Occipital lobe (tissue), 3 donors: ENCODE measurements at places on chromosomes 4 and X.
A peak's percentile ranks its signal among the peaks of the same experiment; 100 is the strongest.

GRCh38 chr4:61320154-61320553 is 120.0 kb downstream of the ADGRL3 start:
- DNase-seq: no peak

DNA sequence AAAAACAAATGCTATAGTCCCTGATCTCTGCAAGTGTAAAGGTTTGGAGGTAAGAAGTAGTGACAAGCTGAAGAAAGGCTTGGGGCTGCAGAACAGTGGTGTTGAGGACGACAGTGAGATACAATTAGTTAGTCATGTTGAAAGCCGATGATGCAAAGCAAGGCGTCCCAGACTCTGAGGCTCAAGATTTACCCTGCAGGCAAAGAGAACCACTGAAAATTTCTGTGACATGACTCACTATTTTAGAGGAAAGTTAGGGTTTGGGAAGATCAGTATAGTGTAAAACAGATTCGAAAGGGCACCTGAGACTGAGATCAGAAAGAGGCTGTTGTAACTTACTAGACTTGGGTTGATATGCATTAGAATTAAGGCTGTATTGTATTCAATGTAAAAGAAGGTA is 281.3 kb upstream of the FTHL17 start:
- DNase-seq: no peak

GRCh38 chr4:67236788-67237187 is 308.5 kb downstream of the CENPC start:
- no peak for DNase-seq

DNA sequence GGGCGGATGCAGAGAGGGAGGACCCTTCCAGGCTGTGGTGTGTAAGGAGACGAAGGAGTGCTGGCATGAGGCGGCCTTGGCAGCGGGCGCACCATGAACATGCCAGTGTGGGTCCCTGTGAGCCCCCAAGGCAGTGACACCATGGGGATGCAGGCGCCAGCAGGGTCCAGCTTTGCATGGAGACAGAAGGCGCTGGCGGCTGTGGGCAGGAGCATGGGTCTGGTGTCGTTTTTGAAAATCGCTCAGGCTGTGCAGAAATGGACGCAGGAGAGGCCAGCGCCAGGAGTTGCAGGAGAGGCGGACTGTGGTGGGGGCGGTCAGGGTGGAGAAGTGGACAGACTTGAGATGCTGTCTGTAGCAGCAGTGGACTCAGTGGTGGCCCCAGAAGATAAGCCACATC is 56.1 kb downstream of the PCGF3 start:
- no peak for DNase-seq

DNA sequence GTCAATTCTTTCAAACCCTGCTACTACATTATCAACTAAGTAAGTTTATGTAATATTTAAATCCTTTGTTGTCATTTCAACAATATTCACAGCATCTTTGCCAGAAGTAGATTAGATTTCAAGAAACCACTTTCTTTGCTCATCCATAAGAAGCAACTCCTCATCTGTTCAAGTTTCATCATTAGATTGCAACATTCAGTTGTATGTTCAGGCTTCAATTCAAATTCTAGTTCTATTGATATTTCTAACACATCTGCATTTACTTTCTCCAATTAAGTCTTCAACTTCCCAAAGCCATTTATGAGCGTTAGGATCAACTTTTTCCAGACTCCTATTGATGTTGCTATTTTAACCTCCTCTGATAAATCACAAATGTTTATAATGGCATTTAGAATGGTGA is 66.1 kb downstream of the BMP3 start:
- no peak for DNase-seq

DNA sequence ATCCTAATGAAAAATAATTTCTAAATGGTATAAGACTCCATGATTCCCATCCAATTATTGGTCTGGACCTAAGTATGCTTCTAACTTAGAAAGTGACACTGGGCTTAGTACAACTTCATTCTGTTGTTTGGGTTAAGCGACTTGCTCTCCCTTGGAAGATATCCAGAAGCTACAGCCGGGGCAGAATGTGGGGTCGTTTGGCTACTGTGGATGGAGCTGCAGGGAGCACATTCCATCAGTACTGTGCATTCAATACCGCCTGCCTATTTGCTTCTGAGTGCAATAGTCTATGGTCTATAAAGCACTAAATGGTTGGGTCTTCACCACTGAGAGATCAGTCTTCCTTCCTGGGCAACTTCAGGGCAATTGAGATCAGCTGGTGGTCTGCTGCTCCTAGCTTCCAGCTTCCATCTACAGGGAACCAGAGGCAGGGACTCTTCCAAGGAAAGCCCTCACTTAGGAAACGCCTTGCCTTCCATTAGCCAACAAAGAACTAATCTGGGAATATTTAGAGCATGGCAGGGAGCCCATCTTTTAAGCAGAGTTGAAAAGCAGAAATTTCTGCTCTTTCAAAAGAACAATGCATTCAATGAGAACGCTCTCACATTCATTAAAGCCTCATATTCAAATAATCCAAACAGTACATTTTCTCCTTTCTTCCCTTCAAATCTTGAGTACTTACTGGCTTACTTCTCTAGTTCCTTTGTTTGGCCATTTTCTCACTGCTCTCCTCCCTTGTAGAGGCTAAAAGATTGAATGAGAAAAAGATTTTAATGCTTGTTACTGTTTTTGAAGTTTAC is 1049.9 kb upstream of the TENM3 start:
- DNase-seq: no peak

DNA sequence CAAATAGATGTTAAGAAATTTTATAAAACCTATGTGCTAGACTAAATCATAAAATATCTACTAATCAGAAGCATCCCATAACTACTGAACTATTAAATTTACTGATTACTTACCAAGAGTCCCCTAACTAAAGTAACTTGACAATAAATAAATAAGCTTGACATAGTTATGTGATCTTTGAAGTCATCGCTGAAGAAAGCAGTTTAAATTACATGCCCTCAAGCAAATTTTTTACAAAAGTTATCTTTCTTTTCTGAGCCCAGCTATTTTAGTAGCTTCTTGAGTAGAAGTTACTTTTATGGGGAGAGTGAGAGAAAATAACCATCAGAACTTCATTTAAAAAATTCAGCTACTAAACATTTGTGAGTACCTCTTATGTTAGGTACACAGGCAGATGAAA is 150.9 kb upstream of the FAM241A start:
- DNase-seq: no peak

- no peak for DNase-seq
These were observed 17.6 kb upstream of the HS3ST1 start for GRCh38 chr4:11446155-11446811.

DNA sequence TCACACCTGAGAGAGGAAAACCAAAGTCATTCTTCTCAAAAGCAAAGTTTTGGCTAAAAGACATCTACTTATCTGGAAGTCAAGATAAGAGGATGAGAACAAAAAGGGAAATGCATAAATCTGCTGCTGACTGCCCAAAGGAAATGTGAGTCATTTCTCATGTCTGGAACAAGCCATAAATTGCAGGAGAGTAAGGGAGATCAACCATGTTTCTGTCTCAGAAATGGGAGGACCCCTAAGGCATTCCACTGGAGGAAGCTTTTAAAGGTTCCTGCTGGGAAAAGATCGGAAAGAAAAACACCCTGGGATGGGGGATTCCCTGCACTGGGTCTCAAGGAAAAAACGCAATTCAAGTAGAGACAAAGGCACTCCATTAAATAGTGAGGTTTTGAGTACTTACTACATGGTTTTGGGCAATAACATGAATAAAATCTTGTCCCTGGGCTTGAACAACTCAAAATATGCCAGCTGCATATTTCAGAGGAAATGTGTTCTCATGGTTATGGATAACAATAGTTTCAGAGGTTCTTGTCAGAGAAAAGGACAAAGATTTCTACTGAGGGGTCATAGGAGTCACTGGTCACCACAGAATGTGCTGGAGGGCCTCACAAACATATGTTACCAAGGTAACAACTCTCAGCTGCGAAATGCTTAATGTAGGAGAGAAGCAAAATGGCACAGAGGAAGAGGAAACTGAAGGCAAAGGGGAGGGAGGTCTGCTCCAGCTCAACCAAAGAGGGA is 19.3 kb downstream of the GPR143 start:
- no peak for DNase-seq

DNA sequence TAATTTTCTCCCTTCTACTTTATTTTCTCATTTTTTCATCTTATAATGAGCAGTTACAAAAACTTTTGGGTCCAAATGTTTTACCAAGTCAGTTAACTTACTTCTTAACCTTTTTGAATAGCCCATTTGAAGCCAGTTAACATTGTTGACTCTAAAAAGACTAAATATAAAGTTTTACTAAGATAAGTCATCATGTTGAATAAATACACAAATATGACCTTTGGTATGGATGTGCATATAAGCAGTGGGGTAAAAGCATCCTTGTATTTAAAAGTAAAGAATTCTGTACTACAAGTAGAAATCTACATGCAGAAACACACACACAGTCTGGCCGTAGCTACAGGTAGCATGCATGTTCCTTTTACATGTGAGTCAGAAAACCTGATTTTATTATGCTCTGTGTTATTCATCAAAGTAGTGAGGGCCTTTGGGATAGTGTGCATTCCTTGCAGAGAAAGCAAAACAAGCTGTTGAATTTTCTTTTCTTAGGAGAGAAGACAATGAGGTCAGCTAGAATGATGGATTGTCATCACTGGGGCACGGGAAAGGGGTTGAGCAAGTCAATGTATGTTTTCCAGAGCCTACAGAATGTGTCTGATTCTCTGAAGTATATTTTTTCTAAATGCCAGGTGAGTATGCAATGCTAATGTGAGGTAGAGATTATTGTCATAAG is 533.2 kb upstream of the AGA start:
- DNase-seq: no peak

GRCh38 chrX:5113128-5113527 is 1115.5 kb downstream of the NLGN4X start:
- no peak for DNase-seq

DNA sequence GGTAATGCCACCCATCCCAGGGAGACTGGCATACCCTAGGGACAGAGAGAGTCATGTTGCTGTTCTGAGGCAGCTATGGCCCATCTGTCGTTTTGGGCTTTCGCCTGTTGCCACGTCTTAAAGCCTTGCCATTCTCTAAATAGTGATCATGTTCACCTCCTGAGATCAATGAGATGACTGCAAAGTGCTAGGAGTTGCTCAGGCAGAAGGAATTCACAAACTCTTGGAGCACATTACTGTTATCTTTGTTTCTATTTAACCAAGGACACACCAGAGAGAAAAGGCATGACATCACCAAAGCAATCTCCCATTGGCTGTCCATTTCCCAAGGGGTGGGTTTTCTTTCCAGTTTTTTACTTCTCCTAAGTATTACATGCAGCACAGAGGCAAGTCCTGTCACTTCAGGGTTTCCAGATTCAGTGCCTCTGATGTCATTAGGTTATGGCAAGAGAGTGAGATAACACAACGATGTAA is 37.1 kb upstream of the SETD7 start:
- no peak for DNase-seq

GRCh38 chr4:42750091-42750490 is 93.2 kb upstream of the ATP8A1 start:
- DNase-seq: no peak

- DNase-seq: no peak
These were observed 18.3 kb downstream of the CXCR3 start for GRCh38 chrX:71599965-71600364.

DNA sequence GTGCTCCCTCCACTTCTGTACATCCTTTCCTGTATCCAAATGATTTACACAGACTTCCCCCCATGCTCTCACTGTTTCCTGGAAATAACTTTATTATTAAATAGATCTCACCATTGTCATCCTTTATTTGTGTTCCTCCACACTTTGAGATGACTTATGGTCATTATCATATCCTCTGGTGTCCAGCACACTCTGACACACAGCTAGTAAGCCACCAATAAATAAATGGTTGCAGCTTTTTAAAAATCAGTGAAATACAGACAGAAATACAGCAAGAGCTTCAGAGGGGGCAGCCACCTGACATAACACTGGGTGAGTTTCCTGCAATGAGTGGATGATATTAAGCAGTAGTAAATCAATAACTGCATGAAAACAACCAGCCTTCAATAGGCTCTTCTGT is 2036.4 kb upstream of the AGA start:
- no peak for DNase-seq

DNA sequence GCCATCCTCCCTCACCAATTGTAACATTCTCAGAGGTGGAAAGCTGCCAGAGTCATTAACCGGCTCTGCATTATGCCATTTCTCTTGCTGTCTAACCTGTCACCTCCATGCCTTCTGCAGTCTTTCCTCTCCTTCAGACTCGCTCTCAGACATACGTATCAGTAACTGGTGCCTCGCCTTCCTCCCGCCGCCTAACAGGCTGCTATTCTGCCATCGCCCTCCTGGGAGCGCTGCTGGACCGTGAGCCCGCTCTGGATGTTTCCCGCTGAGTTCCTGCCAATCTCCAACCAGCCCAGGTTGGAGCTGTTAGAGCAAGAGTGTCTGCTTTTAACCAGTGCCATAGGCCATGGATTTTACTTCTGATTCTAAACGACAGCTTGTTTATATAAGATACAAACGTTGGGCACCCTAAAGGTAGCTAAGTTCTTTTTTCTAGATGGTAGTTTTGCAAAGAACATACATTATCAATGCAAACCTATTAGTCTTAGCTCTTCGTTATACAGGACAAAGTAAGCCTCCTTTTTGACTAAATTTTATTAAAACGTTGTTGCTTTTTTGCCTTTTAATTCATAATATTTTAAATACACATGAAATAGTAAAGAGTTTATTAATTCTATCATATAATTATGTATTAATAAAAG is 59.5 kb upstream of the NEIL3 start:
- DNase-seq: peak; percentile 6

DNA sequence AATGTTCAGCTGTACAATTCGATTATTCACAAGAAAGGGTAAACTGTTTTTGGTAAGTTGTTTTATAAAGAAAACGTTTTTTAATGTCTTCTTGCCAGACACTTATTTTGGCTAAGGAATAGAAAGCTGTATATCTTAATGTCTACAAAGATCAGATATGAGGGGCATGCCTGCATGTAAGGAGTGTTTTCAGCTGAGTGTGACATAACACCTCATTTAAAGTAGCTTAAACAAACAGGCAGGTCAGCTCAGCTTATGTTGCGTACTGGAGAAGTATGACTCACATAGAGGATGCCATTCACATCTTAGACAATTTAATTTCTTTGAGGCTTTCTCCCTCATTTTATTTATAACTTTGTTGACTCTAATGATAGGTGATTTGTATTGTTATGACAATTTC is 30.4 kb downstream of the LAMTOR3 start:
- DNase-seq: no peak

GRCh38 chr4:129474698-129475097 is 378.7 kb downstream of the C4orf33 start:
- no peak for DNase-seq

DNA sequence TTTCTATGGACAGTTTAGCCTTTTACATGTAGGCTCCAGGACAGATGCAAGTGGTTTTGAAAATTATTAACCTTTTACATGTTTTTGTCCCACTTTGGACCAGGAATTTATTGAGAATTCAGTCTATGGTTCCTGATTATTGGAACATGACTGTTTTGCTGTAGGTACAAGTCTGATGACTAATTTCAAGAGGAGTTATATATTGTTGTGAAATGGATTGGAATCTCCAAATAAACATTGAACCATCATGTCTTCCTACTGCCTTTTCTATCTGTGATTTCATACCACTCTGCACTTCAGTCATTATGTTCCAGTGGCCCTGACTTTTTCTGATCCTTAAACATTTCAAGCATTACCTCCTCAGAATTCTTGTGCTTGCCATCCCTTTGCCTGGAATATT is 35.9 kb downstream of the TBC1D19 start:
- no peak for DNase-seq

- DNase-seq: no peak
These were observed 9.4 kb downstream of the TASL start for GRCh38 chrX:30568136-30568535.

GRCh38 chr4:172786039-172786792 is 382.4 kb upstream of the GALNT7 start:
- DNase-seq: no peak

GRCh38 chrX:22481436-22481835 is 208.7 kb downstream of the CBLL2 start:
- no peak for DNase-seq
